ENCODE measurements at places on chromosomes 1 and 21. TPM values are rescaled to one million over a fixed set of nuclear protein-coding genes. Genes with fewer than 3 reads are reported as not detected.

Gene C1orf185
- not detected for polyA plus RNA-seq

DNA sequence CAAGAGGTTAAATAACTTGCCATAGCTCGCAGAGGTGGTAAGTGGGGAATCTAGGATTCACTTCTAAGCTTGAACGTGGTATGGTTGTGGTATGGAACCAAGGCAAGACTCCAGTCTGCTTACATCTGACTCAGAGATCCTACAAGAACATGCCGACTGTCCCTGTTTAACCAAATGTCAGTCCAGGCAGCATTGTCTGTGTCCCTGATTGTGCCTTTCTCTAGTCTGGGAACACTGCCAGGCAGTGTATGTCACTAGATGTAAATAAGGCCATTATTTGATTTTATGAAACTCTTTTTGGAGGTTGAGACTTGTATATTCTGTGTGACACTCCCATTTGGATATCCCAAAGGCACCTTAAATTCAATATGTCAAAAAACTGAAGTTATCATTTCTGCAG, 96.0 kb downstream of the NOS1AP start:
- no peak for DNase-seq

Gene TCHHL1
- polyA plus RNA-seq, result not detected

DNA sequence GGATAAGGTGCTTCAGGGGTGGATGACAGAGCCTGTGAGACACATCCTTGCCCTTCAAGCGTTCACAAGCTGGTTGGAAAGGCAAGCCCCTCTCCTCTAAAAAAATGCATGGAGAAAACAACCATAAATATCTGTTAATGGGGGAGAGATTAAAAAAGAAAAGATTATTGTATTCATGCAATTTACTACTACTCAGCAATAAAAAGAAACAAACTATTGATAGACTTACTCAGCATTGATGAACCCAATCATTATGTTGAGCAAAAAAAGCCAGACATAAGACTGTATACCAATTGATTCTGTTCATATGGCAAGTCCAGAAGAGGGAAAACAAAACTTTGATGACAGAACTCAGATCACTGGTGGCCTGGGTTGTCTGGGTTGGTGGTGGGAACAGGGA, 138.7 kb upstream of the IRF2BP2 start:
- no peak for DNase-seq

Gene ASPM
- 22.6 TPM for polyA plus RNA-seq

Gene BCL2L15
- 1.3 TPM for polyA plus RNA-seq

- no peak for DNase-seq
Observed at GRCh38 chr1:227572752-227573151, 9.4 kb downstream of the ZNF678 start.

DNA sequence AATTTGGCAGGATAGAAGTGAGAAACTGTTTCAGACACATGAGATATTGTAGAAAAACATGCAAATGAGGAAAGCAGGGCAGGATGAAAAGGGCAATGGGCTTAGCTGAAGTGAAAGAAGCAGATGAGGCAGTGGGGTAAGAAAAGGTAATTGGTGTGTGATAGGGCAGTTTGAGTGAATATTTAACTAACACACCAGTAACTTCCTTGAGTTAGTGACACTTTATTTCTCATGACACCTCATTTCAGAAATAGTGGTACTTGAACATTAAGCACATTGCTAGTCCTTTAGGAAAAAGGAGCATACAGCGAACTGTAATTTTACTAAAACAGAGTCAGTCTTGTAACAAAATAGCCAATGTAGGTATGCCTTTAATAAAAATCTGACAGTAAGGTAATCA, 415.0 kb downstream of the DPYD start:
- DNase-seq, result no peak

DNA sequence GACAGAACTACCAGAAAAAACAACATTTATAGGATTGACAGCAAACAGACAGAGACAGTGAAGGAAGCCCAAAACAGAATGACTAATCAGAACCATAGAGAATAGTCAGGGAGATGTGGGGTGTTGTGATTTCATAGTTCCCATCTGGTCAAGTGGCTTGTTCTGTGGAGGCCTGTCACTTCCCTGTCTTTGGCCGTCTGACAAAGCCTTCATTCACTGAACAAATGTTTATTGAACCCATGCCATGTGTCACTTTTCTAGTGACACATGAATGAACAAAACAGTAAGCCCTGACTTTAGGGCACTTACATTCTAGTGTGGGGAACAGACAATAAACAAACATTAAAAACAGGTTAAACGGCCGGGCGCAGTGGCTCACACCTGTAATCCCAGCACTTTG, 3.2 kb upstream of the SRRM1 start:
- no peak for DNase-seq

GRCh38 chr1:8025061-8025670, 943 bp downstream of the ERRFI1 start:
- no peak for DNase-seq

- DNase-seq, result no peak
Observed at GRCh38 chr1:74629283-74629682, 44.3 kb downstream of the ERICH3 start.

DNA sequence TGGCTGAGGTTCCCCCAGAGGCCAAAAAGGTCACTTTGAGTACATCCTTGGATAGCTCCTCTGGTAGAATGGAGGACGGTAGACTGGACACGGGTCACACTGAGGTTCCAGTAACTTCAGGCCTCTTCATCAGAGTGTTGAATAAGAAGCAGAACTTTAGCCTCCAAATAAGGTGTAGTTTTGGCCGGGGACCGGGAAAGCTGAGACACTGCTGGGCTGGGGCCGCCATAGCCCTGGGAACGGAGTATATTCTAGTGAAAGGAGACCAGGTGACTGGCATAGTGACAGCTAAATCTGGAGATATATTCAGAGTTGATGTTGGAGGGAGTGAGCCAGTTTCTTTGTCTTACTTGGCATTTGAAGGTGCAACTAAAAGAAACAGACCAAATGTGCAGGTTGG, 84.1 kb downstream of the EVA1C start:
- DNase-seq, result no peak

GRCh38 chr21:32298658-32299081, at the start of gene MRAP:
MRAP (plus strand) TSS chr21:32298855; CDS start chr21:32298972, 117 bp downstream.
- no peak for DNase-seq

DNA sequence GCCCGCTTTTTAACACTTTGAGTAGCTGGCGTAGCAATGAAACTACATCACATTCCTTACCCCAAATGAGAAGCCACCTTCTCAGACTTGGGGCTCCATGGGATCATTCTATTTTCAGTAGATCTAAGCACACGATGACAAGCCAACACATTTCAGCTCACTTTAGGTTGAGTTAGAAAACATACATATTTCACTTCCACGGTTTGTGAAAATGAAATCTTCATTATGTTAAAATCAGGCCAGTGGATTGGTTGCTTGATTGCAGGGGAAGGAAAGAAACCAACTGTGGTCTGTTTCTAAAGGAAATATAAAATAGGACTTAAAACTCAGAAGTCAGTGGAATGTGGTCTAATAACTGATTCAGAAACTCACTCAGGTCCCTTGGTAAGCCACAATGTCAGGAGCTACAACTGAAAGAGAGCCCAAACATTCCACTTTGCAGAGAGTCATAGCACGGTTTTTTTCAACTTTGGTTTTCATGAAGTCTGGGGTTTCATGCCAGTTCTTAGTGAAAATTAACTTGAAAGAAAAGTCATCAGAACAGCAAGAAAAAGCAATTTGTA, 82.3 kb upstream of the TIAM1 start:
- DNase-seq, result no peak

DNA sequence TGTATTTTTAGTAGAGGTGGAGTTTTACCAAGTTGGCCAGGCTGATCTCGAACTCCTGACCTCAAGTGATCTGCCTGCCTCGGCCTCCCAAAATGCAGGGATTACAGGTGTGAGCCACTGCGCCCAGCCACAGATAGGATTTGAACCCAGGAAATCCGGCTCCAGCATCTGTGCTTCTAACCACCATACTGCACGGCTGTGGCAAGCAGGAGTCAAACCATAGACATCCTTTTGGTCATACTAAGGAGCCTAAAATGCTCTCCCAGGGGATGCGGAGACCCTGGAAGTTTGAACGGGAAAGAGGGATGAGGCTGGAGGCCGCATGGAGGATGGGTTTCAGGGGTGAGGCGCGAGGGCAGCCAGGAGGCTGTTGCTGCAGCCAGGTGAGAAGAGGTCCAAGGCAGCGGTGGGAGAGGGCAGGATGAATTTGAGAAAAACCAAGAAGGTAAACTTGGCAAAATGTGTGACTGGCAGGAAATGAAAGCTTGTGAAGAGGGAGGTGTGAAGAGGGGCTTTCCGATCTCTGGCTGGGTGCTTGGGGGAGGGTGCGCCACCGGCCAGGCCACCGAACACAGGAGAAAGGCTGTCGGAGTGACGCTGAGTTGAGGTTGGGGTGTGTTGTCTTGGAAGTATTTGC, 24.0 kb upstream of the CDK18 start:
- DNase-seq, result no peak

Gene NTMT2
- not detected for polyA plus RNA-seq

Data from left renal pelvis (tissue), 4 donors.